ENCODE measurements at places on chromosomes 2 and 18. TPM values are rescaled to one million over a fixed set of nuclear protein-coding genes. Genes with fewer than 3 reads are reported as not detected.

The TSGA10 gene
- 0.32 TPM for polyA plus RNA-seq

The POTEC gene
- not detected for polyA plus RNA-seq

The CIB4 gene
- polyA plus RNA-seq, result not detected

The G6PC2 gene
- not detected for polyA plus RNA-seq

The STAT4 gene
- 0.47 TPM for polyA plus RNA-seq

The CCL20 gene
- not detected for polyA plus RNA-seq

The SCLY gene
- 11.5 TPM for polyA plus RNA-seq

The SERPINB12 gene
- polyA plus RNA-seq, result not detected

The SERPINB11 gene
- polyA plus RNA-seq, result 0.12 TPM

The PTH2R gene
- polyA plus RNA-seq, result not detected

The IL36B gene
- polyA plus RNA-seq, result not detected

The GAL3ST2 gene
- polyA plus RNA-seq, result not detected

The KCNS3 gene
- polyA plus RNA-seq, result 2.0 TPM
